ENCODE measurements at places on chromosomes 11 and 22.

DNA sequence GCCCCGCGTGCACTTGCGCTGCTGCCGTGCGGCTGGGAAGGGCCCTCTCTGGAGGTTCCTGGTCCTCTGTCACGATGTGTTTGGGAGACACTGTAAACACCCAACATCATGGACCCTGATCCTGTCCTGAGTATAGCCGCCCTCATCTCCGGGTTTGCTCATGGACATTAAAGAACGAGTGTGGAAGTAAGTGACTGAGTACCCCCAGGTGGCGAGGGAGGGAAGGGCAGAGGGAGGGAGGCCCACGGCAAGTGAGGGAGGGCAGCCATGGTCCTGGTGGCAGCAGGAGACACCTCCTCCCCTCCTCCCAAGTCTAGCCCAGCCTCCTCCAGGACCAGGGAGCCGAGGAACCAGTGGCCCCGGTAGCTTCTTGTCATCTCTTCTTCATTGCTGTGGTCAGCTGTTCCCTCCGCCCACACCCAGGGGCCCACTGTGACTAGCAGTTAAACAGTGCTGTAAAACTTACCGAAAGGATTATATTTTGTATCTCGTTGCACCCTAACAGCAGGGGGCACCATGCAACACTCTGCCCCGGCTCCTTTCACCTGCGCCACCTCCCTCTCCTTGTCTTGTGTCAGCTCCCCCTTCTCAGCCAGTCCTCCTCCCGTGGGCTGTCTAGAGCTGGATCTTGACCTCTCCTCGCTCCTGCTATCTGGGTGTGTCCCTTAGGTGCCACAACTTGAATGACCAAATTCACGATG, 566.5 kb upstream of the B3GAT1 start:
- no peak for DNase-seq

DNA sequence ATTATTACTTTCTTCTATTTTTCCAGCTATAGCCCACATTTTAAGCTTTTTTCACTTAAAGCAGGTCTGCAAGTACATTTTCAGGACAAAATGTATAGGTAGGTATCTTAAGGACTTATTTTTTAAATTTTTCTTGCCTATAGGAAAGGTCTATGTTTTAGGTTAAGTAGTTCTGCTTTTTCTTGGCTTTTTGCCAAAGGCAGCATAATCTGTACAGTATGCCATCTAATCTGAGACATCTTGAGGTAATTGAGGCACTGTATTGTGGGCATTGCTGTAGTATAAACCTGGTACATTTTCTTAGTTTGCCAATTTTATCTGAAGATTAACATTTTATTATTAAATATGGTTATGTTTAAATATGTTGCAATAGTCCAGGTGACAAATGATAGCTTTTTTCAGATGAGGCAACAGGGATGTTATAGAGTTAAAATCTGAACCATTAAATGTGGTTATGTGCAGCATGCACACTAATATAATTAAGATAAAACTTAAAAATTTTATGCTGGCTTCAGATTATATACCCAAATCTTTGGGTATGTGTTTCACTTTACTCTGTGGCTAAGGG, 42.9 kb downstream of the QSER1 start:
- no peak for DNase-seq

DNA sequence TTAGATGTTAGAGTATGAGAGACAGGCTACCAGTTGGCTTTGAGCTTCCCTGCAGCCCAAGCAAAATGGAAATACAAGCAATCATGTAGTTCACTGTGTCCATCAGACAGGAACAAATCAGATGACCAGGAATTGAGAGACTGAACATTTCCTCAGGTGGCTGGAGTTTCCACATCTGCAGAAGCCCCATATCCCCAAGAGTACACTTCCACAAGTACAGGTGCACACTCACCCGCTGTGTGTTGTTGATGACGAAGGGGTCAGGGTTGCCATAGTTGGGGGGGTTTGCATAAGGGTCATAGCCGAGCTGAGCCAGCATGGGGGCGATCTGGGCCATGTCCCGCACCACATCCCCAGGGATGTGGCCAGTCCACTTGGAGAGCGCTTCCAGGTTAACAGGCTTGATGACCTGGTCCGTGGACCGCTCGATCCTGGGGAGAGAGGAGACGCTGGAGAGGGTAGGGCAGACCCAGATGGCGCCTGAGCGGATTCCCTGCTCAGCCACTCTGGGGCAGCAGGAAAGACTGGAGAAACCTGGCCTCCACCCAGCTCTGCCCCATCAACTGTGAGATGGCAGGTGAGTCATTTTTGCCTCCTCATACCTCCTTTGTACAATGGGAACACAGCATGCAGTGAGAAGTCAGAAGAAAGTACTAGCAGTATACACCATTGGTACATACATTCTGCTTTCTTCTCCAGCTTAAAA, 23.9 kb upstream of the TFIP11 start:
- DNase-seq = no peak

- no peak for DNase-seq
These were observed 18.9 kb upstream of the VWA5A start for GRCh38 chr11:124096364-124096763.

- DNase-seq = no peak
These were observed 16.1 kb upstream of the OR52K1 start for GRCh38 chr11:4466131-4466870.

GRCh38 chr11:105229761-105230160, 90.2 kb upstream of the CARD18 start:
- no peak for DNase-seq

DNA sequence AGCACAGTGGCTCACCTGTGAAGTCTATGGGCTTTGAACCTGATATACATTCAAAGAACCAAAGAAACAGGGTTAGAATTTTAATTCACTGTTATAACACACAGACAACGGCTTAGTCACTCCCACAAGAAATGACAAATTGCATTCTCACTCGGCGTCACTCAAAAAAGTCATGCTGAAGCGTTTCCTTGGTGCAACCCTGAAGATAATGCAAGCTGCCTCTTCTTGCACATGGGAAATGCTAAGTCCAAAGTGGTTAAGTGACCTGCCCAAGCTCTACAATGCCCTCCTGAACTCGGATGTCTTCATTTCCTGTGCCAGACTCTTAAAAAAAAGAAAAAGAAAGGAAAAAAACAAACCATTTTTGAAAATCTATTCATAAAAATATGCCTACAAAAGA, 10.0 kb downstream of the LGR4 start:
- no peak for DNase-seq

DNA sequence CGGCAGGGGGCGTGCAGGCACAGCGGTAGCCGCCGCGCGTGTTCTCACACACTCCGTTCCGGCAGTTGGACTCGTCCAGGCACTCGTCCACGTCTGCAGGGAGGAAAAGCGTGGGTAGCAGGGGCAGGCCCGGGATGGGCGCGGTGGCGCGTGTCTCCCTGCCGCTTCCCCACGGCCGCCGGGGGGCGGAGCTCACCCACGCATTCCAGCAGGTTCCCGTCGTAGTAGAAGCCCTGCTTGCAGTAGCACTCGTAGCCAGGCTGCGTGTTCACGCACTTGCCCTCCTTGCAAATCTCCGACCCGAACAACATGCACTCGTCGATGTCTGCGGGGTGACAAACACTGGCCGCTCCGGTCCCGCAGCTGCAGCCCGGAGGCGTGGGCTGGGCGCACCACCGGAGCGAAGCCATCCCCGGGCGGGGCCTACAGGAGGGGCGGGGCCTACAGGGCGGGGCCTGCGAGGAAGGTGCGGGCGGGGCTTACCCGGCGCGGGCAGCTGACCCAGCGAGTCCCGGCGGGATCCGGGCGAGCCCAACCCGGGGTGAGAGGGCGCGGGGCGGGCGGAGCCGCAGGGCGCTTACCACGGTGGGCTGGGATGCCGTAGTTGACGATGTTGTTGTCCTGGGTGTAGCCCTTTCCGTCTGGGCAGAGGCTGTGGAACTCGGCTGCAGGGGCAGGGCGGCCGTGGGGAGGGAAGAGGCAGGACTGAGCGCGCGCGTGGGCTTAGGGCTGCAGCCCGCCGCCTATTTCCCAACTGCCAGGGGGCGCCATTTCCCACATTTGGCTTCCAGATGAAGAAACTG, 15.6 kb downstream of the SCYL1 start:
- DNase-seq = peak; percentile 74

DNA sequence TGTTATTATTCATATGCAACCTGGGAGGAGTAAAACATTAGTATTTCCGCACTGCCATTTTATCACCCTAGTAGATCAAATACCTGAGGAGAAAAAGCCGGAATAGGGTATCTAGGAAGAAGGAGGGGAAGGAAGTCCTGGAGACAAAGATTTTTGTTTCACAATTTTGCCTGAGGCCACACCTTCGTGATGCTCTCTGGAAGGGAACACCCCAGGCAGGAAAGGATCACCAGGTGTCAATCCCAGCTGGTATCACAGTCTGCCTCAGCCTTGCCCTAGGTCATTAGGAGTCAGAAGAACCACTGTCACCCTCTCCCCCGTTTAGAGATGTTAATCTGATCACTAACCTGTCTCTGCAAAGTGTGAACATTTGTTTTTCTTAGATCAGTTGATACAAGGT, 35.4 kb upstream of the IGSF9B start:
- no peak for DNase-seq

GRCh38 chr11:109035284-109035683, 370.4 kb downstream of the DDX10 start:
- DNase-seq = no peak

- DNase-seq = no peak
These were observed 14.1 kb downstream of the CSDC2 start for GRCh38 chr22:41574847-41575381.

- DNase-seq = no peak
These were observed 40.0 kb downstream of the DUSP8 start for GRCh38 chr11:1532014-1532586.

- DNase-seq = peak; percentile 66
These were observed 1.9 kb downstream of the GRIA4 start for GRCh38 chr11:105611572-105612441.

Measured in NCI-H2081 (cell line).